ENCODE measurements at places on chromosomes 3 and 15. TPM values are rescaled to one million over a fixed set of nuclear protein-coding genes. Genes with fewer than 3 reads are reported as not detected.

DNA sequence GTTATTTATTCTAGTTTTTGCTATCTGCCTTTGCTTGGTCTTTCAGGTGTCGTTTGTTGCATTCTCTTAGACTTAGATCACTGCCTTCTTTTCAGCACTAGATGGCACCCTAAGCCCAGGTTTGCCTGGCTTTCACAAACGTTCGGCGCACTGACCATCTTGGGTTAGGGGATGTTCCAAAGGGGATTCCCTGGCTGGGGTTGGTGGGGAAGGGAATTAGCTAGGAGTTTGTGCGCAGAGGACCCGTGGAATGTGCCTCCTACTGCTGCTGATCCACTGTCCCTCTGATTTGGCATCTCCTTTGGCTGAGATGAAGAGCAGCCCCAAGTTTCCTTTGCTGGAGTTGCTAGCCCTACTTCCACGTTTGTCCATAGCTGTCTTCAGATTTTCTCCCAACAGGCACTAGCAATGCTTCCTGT, 33.9 kb downstream of the PFN2 start:
- H3K4me1 ChIP-seq: no peaks in the 10 kb centered on the region
- 0 out of 2 replicates have a peak, but pooled peaks cover 2% of the 10 kb centered on the region for H3K36me3 ChIP-seq
- peak; percentile 62 for DNase-seq
- no peak overlapping the region for H3K4me3 ChIP-seq

DNA sequence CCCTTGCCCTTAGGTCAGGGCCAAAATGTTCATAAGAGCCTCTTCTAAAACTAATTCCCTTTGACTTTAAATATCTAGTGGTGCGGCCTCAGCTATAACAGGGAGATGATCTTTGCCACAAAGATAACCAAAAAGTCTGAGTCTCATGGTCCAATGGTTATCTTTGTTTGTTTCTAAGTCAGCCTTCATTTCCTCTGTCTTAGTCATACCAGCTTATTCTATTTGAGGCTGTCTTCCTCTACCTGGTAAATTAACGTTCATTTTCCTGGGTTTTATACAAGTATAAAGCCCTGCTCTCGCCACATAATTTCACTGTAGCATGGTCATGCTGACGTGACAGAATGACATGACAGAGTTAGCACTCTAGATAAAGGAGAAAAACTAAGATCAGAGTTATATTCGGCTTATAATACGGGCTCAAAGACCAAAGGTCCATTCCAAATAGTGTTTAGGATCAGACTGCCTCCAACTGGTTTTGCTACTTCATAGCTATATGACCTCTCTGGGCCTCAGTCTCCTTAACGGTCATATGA, 18.4 kb downstream of the ZNF860 start:
- no peak for DNase-seq
- no peak overlapping the region for H3K4me3 ChIP-seq
- H3K27ac ChIP-seq: no peak overlapping the region
- no peaks in the 10 kb centered on the region for H3K36me3 ChIP-seq
- no peaks in the 10 kb centered on the region for H3K4me1 ChIP-seq

ROBO2 gene
- 14.5 TPM for total RNA-seq

DNA sequence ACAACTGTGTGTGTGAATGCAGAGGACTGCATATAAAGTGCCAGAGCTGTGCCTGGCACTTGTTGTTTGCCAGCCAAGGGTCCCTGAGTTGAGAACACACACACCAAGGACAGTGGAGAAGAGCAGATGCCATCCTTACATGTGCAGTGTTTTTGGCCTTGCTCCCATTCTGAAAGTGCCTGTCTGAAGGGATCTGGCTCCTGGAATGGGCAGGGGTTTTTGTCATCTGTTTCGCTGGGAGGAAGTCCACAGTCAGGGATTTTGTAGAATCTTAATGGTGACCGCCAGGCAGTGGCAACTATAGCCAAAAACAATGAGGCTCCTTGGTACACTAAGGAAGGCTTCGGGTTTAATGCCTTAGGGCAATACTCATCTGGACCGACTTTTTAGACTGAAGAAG, 63.7 kb downstream of the DUT start:
- no peak overlapping the region for H3K27ac ChIP-seq
- H3K27me3 ChIP-seq: no peaks in the 10 kb centered on the region
- DNase-seq: no peak
- H3K36me3 ChIP-seq: no peaks in the 10 kb centered on the region
- H3K4me1 ChIP-seq: peaks cover 12% of the 10 kb centered on the region

SLC9C1 gene
- total RNA-seq: not detected
